ENCODE measurements at places on chromosomes 1 and 21.

GRCh38 chr21:33205476-33205875 lies 24.3 kb upstream of the IFNAR2 start:
- no peak for DNase-seq

GRCh38 chr21:43639470-43640353 lies 19.6 kb downstream of the HSF2BP start:
- no peak for DNase-seq

- no peak for DNase-seq
Observed at GRCh38 chr1:184504040-184504954, 117.5 kb downstream of the C1orf21 start.

- no peak for DNase-seq
Observed at GRCh38 chr21:19590044-19590443, 1186.5 kb upstream of the TMPRSS15 start.

GRCh38 chr21:28779914-28780313 lies 212.8 kb downstream of the LTN1 start:
- DNase-seq, result no peak

DNA sequence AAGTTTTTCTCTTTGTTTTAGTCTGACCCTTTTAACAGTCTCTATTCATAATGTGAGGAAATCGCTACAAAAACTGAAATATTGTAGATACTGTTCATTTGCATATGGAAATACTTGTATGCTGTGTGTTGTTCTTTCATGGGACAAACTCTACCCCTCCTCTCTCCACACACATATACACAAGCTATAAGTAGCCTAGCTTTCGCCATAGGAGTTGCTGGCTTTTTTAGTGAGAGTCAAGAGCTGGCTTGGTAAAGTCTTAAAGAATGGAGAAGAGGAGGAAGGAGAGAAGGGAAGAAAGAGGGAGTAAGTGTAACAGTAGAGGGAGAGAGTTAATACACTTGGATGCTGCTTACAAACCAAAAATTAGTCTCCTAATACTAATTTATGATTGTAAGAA lies 115.6 kb downstream of the RABGAP1L start:
- no peak for DNase-seq

DNA sequence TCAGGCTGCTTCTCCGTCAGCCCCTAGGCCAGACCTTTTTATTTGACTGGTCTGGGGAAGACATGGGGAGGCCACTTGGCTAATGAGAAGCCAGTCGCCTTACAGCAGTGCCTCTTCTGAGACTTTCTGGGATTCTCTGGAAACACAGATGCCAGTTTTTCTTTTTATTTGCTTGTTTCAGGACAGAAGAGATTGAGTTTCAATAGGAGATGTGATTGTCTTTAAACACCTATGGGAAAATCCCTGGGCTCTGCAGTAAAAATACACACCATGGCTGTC lies 15.4 kb upstream of the BTG2 start:
- no peak for DNase-seq

DNA sequence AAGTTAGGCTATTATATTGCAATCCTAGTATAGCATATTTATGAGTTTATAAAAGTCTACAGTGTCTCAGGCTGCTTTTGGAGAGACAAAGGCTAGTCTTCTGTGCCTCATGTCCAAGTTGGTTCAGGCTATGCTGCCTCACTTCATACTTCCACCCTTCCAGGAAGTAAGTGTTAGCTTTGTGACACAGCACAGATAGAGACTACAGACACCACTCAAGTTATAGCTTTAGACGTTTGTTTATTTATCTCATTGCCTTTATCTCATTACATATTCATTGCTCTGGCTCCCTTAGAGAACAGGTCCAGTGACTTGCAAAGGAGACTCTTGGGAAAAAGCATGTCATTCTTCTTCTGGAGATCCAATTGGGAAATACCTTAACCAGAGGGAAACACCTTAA lies 22.6 kb upstream of the GBP4 start:
- no peak for DNase-seq

- no peak for DNase-seq
Observed at GRCh38 chr1:9816199-9816598, 7.6 kb downstream of the CLSTN1 start.
